ENCODE measurements at places on chromosomes 3 and 15.

- no peak for DNase-seq
Measured at GRCh38 chr3:189108735-189109134, 63.0 kb upstream of the TPRG1 start.

GRCh38 chr3:198096015-198096414, 136.0 kb downstream of the LMLN start:
- no peak for DNase-seq

DNA sequence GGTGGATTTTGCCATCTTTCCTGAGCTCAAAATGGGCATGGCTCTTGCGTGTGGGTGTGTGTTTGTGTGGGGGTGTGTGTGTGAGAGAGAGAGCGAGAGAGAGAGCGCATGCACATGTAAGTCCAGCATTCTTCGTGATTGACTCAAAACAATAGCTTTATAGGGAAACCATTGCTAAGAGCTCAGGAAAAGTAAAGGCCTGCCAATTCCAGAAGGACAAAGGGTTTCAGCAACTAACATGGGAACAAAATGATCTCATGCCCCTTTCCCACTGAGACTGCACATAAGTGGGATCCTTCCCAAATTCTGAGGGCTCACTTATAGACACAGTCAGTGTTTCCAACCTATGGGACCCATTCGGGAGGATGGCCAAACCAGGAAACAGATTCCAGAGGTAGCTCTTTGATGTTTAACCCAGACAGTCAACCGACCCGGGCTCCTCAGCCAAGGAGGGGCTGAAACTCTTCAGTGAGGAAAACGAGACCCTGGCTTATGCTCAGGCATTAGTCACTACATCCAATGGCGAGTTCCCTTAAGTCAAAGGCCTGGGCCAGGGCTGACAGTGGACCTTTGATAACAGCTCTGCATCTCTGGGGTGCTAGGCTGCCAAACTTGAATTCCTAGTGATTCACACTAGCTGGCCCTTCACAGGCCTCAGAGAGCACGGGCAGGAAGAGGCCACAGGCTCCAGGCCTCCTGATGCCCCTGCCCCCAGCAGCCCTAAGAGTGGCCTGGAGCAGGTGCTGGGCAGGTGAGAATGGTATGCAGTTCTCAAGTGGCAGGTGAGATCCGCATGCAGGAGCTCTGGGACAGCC, 305.0 kb upstream of the C2CD4B start:
- DNase-seq: no peak

- DNase-seq: peak; percentile 16
Measured at GRCh38 chr3:125440559-125440955, 65.4 kb upstream of the ZNF148 start.

DNA sequence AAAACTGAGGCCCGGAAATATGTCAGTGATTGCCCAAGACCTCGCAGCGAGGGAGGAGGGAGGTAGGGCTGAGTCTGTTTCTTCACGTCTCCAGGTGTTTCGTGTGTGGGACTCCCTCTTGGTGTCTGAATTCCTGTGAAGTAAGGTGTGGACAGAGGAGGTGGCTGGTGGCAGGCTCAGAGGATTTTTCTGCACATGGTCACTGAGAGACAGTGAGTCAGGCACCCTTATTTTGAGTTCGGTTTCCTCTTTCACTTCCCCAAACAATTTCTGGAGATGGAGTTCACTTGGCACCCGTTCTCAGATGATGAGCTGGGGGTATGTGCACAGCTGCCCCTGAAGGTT, 46.3 kb upstream of the VPS8 start:
- DNase-seq: no peak

DNA sequence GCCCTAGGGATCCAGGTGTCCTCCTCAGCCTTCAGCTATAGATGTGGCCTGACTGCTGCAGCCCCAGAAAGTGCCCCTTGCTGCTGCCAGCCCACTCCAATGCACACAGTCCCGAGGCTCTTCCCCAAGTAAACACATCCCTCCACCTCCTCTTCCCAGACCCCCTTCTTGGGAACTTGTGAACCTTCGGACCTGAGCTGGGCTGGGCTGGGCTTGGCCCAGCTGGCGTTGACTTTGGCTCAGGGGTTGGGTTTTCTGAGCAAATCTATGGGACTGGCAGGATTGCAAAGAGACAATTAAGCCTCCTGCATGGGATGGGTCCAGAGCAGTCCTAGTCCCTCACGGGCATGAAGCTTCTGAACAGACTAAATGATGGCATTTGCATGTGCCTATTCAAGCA, 14.7 kb downstream of the VIPR1 start:
- peak; percentile 34 for DNase-seq

- DNase-seq: no peak
Measured at GRCh38 chr15:89230277-89230676, 8.9 kb upstream of the RLBP1 start.

DNA sequence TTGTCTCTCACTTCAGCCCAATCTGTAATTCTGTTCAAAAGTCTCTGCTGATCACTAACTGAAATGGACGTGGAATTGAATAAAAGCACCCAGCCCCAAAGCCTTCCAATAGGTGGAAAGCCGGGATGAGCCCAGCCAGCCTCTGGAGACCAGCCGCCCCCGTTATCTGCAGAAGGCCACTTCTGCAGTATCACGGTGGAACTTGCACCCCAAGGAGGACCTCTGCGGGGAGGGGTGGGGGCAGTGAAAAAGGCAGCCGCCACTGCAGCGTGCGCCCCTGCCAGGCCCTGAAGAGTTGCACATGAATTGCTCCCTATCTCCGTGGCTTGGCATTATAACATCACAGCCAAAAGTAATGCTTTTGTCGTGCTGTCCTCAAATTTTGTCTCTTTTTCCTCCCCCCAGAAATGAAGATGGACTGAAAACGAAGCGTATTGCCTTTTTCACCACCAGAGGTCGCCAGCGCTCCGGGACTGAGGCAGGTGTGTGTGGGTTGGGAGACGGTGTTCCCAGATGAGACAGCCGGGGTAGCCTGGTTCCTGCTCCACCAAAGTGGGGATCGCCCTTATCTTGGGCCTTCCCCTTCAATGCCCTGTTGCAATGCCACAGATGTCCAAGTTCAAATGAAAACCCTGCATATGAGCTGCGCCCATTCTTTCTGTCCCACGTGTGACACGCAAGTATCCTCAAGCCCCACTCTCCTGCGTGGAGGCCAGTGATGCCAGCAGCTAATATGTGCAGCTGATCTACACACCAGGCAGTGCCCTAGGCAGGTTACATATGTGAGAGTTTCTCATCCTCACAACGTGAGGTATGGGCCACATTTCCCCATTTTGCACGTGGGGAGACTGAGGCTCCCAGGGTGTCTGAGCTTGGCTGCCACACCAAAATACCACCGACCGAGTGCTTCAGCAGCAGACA, 96.0 kb downstream of the LRRK1 start:
- peak; percentile 59 for DNase-seq

DNA sequence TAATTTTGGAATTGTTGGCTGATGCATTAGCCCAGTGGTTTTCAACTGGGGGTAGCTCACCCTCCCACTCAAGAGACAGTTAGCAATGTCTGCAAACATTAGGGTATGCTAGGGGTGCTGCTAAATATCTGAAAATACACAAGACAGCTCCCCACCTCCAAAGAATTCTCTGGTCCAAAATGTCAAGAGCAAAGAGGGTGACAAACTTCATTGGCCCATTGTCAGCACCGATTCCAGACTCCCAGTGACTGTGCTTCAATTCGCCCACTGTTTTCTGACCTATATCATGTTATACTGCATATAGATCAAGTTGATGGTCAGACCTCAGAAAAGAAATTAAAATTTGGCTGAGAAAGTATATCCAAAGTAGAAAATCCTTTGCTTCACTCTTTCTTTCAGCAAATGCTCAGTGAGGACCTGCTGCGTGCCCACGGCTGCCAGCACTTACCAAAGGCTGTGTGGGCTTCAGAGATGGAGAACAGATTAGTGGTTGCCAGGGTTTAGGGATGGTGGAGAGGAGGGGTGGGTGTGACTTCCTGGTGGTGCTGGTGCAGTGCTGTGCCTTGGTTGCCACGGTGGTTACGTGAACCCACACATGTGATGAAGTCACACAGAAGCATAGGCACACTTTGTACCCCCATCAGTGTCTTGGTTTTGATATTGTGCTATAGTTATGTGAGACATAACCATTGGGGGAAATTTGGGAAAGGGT, 204.0 kb downstream of the PLCL2 start:
- DNase-seq: no peak

DNA sequence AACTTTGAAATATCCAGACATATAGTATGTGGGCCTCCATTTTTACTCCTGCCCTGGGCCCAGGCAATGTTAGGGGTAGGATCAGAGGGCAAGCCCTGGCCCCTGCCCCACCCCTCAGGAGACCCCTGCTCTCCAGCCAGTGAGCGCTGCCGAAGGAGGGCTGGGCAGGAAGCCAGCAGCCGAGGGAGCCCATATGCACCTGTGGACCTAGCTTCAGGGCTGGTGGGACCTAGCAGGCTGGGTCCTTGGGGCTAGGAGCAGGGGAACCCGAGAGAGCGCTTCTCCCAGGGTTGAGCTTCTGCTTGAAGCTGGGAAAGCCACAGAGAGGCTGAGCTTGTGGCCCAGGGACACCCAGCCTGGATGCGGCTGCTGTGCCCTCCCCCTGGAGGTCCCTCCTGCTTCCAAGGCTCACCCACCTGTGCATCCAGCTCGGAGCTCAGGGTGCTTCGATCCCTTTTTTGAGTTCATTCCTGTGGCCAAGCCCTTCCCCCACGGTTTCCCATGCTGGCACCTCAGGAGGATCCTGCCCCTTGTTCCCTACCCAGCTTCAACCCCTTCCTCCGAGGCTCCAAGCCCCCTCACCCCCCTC, 21.0 kb upstream of the CYP11A1 start:
- DNase-seq: no peak

DNA sequence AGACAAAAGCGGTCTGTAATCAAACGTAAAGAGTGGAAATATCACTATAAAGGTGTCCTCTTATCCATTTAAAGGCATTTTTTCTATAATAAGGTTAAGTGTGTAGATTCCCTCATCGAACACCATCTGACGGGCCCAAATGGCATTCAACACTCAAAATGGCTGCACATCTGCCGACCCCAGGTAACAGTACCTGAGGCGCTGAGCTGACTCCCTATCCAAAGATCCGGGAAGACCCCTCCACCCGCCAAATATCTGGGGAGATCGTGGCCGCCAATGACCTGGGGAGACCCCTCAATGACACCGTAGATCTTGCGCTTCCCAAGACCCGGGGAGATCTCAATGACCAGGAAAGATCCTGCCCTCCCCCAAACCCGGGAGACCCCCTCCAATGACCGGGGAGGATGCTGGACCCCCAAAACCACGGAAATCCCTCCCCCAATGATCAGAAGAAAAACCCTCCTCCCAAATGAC, 476 bp downstream of the IP6K2 start:
- no peak for DNase-seq

DNA sequence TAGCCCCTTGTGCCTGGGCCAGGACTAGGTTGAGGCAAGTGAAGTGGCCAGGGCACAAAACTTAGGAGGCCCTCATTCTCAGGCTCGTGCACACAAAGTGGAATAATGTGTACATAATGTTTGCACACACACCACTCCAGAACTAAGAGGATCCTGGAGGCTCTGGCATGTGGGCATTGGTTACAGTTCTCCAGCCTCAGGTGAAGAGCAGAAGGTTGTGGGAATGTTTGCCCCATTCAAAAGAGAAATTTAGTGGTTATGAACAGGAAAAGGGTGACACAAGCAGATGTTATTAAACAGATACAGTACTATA, 31.3 kb downstream of the ASB7 start:
- no peak for DNase-seq

GRCh38 chr3:47888986-47889757, 86.2 kb downstream of the DHX30 start:
- no peak for DNase-seq

GRCh38 chr3:187662848-187663409, 7.3 kb downstream of the SST start:
- DNase-seq: no peak

GRCh38 chr3:120487191-120487650, 36.4 kb upstream of the FSTL1 start:
- DNase-seq: no peak

GRCh38 chr15:38864122-38864521, 299.5 kb upstream of the RASGRP1 start:
- DNase-seq: no peak

- DNase-seq: no peak
Measured at GRCh38 chr3:54426381-54426780, 304.0 kb downstream of the CACNA2D3 start.

DNA sequence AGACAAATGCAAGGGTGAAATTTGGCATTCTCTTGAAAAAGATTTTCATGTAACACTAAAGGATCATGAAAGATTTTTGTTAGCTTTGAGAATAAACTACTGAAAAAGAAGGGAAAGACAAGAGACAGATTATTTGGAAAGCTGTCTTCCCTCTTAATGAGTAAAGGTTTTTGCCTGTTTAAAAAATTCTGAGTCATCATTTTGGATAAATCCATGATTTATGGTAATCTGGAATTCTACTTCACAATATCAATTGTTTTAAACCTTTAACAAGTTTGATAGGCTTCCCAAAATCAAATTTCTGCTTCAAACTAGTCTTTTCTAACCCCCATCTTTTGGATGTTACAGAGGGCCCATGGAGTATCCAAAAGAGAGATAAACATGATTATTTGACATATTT, 641.5 kb upstream of the EPHA6 start:
- DNase-seq: no peak

DNA sequence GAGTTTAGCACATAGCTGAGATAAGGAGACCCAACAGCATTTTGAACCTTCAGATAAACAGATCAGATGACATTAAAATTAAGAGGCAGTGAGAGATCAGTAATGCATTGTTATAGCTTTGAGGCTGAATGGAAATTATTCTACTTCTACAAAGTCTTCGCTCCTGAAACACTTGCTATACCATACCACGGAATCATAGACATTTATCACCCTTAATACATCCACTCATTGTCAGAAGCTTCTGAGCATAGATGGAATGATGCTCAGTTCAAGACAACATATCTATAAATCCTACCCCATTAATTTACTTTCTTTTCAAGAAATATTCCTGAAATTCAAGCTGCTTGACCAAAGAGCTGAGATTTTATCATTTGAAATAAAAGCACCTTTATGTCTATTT, 266.7 kb downstream of the C3orf38 start:
- DNase-seq: no peak

DNA sequence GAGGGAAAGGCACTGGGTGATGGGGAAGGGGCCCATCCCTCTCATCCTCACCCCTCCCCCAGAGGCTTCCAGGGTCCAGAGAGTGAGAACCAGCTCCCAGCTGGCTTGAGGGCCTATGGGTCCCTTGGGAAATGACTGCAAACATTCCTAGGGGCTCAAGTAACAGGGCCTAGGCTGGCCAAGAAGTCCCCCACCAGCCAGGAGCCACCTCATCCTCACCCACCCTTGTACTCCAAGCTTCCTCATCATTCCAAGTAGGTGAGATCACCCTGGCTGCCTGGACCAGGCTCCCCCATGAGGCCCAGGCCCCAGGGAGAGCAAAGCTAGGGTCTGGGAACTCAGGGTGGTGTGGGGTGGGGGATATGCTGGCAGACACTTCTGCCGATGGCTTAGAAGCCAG, 14.8 kb downstream of the LOXL1 start:
- no peak for DNase-seq

GRCh38 chr15:89946681-89947299, 34.0 kb upstream of the ARPIN start:
- DNase-seq: no peak
